Bladder microvascular endothelial cell (primary cell): ENCODE measurements at places on chromosomes 6 and 20. TPM values are rescaled to one million over a fixed set of nuclear protein-coding genes. Genes with fewer than 3 reads are reported as not detected.

VSTM2L gene
- total RNA-seq = under 0.01 and 0.31 TPM in 2 replicates

RIMS4 gene
- total RNA-seq = not detected in 2 replicates

IGF2R gene
- 66.9 and 195 TPM in 2 replicates for total RNA-seq

ZNF165 gene
- 0.13 and 0.16 TPM in 2 replicates for total RNA-seq

ACOT8 gene
- total RNA-seq = 26.4 and 32.9 TPM in 2 replicates

HUS1B gene
- total RNA-seq = 0.65 and 3.7 TPM in 2 replicates

TCF21 gene
- total RNA-seq = not detected in 2 replicates

PFDN6 gene
- total RNA-seq = 34.9 and 35.5 TPM in 2 replicates

ASCC3 gene
- 49.4 and 111 TPM in 2 replicates for total RNA-seq

GPLD1 gene
- 0.06 TPM in 1 of 2 replicates, not detected in the other for total RNA-seq

EFCAB8 gene
- under 0.01 and 0.06 TPM in 2 replicates for total RNA-seq

SLCO4A1 gene
- 4.0 and 5.0 TPM in 2 replicates for total RNA-seq

RNF144B gene
- total RNA-seq = 27.8 and 63.3 TPM in 2 replicates

KIF6 gene
- 0.25 TPM in 1 of 2 replicates, not detected in the other for total RNA-seq

HEY2 gene
- total RNA-seq = under 0.01 TPM in 1 of 2 replicates, not detected in the other

PROKR2 gene
- not detected in 2 replicates for total RNA-seq

HLA-DOA gene
- total RNA-seq = 0.16 TPM in 1 of 2 replicates, not detected in the other

OR2H1 gene
- total RNA-seq = not detected in 2 replicates

CFB gene
- total RNA-seq = 0.97 and 2.5 TPM in 2 replicates

TBC1D32 gene
- total RNA-seq = 3.1 and 5.7 TPM in 2 replicates

SCUBE3 gene
- total RNA-seq = 0.65 and 3.0 TPM in 2 replicates

CYP21A2 gene
- not detected in 2 replicates for total RNA-seq

ZMYND8 gene
- total RNA-seq = 11.8 and 97.7 TPM in 2 replicates

HSPA1A gene
- 98.4 and 221 TPM in 2 replicates for total RNA-seq

KCNS1 gene
- total RNA-seq = 0.16 and 0.38 TPM in 2 replicates

UBD gene
- total RNA-seq = 7.0 and 231 TPM in 2 replicates

SGK2 gene
- under 0.01 and 0.31 TPM in 2 replicates for total RNA-seq

NECAB3 gene
- total RNA-seq = 6.5 and 8.5 TPM in 2 replicates

CDSN gene
- total RNA-seq = 0.06 TPM in 1 of 2 replicates, not detected in the other

BLCAP gene
- 31.7 and 68.9 TPM in 2 replicates for total RNA-seq
